Naive thymus-derived CD8-positive, alpha-beta T cell (primary cell): ENCODE measurements at places on chromosomes 13 and 19.

- DNase-seq: no peak
- H3K4me1 ChIP-seq: no peaks in the 10 kb centered on the region
- H3K27ac ChIP-seq: no peak overlapping the region
- H3K27me3 ChIP-seq: peaks cover 11% of the 10 kb centered on the region
Measured at GRCh38 chr13:51237386-51237785, 15.2 kb downstream of the FAM124A start.

GRCh38 chr13:34004676-34005075, 186.7 kb downstream of the RFC3 start:
- no peak overlapping the region for H3K27ac ChIP-seq
- DNase-seq: no peak
- no peaks in the 10 kb centered on the region for H3K36me3 ChIP-seq
- no peaks in the 10 kb centered on the region for H3K4me1 ChIP-seq
- H3K27me3 ChIP-seq: no peaks in the 10 kb centered on the region
- no peak overlapping the region for H3K4me3 ChIP-seq

- DNase-seq: peak; percentile 97
- H3K27me3 ChIP-seq: no peaks in the 10 kb centered on the region
- peak within 1 kb of the TSS; percentile 91 for H3K4me3 ChIP-seq
- no peaks in the 10 kb centered on the region for H3K36me3 ChIP-seq
- H3K27ac ChIP-seq: peak within 1 kb of the TSS; percentile 98
Measured at GRCh38 chr19:5903624-5904351, at the start of gene NDUFA11. Gene NDUFA11 (minus strand): TSS chr19:5903790. CDS start chr19:5903708, 82 bp downstream.

GRCh38 chr13:113135281-113135760, 12.7 kb downstream of the F10 start:
- H3K27me3 ChIP-seq: no peaks in the 10 kb centered on the region
- DNase-seq: no peak
- no peaks in the 10 kb centered on the region for H3K4me1 ChIP-seq
- no peaks in the 10 kb centered on the region for H3K36me3 ChIP-seq
- no peak overlapping the region for H3K4me3 ChIP-seq
- H3K27ac ChIP-seq: no peak overlapping the region

GRCh38 chr13:110490009-110490770, 71.3 kb downstream of the RAB20 start:
- no peak overlapping the region for H3K4me3 ChIP-seq
- DNase-seq: no peak
- no peaks in the 10 kb centered on the region for H3K27me3 ChIP-seq
- no peak overlapping the region for H3K27ac ChIP-seq
- no peaks in the 10 kb centered on the region for H3K4me1 ChIP-seq
- no peaks in the 10 kb centered on the region for H3K36me3 ChIP-seq

DNA sequence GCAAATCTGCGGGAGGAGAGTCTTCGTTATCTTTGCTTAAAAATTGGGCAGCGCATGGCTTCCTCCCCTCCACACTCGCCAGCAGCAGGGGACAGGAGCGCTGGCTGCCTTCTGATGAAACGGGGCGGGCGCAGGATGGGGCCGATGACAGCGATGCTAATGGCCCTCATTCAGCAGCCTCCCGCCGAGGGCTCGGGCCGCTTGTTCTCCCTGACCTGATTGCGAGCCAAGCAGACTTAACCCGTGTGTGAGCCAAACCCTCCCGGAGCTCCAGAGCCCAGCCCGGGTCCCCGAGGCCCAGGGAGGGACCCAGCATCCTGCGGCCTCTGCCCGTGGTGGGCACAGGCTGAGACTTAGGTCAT, 90.3 kb downstream of the KDM4B start:
- no peaks in the 10 kb centered on the region for H3K4me1 ChIP-seq
- no peaks in the 10 kb centered on the region for H3K27me3 ChIP-seq
- DNase-seq: no peak
- no peak overlapping the region for H3K4me3 ChIP-seq

DNA sequence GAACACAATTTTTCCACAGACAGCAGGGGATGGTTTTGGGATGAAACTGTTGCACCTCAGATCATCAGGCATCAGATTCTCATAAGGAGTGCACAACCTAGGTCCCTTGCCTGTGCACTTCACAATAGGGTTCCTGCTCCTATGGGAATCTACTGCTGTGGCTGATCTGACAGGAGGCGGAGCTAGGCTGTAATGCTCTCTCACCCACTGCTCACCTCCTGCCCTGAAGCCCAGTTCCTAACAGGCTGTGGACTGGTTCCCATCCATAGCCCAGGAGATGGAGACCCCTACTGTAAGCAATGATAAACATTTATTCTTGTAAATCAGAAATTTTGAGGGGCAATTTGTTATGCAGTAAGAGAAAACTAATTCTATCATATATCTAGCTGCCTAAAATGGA, 1234.7 kb downstream of the SLITRK1 start:
- DNase-seq: no peak
- H3K27ac ChIP-seq: no peak overlapping the region
- no peaks in the 10 kb centered on the region for H3K36me3 ChIP-seq
- H3K27me3 ChIP-seq: no peaks in the 10 kb centered on the region
- no peaks in the 10 kb centered on the region for H3K4me1 ChIP-seq

DNA sequence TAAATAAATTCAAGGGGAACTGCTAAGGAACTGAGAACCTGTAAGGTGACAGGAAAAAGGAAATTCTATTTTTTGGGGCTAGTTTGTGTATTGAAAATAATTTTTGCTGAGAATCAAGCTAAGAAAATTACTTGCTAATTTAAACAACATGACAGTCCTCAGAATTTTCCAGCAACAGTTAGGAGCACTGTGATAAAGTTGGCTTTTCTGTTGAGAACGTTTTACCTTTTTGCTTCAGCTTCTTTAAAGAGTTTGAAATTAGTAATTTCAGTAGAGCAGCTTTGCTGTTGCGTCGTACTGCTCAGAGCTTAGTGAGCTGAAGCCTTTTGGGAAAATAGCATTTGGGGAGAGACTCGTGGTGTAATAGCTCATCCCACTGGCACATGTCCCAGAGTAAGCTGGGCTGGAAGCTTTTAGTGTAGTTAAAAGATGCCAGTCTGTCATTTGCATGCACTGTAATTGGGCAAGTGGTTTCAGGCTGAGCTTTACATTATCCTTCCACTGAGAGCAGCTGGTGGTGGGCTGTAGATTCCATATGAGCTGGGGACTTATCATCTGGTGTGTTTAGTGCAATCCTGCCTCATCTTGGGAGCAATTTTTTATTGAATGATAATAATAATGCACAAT, 69.8 kb downstream of the LRCH1 start:
- peaks cover 86% of the 10 kb centered on the region for H3K4me1 ChIP-seq
- peaks cover 1% of the 10 kb centered on the region for H3K36me3 ChIP-seq
- H3K4me3 ChIP-seq: no peak overlapping the region
- no peak overlapping the region for H3K27ac ChIP-seq
- DNase-seq: no peak

DNA sequence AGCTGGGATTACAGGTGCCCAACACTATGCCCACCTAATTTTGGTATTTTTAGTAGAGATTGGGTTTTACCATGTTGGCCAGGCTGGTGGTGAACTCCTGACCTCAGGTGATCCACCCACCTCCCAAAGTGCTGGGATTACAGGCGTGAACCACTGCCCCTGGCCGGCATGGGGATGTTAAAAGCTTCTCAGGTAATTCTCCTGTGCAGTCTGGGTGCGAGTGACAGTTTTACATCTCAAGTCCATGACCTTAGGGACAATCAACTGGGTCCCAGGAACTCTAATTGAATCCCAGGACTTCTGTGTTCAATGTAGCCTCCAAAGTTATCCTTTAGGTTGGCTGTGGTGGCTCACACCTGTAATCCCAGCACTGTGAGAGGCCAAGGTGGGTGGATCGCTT, 100.1 kb upstream of the TSHZ3 start:
- DNase-seq: no peak
- peaks cover 7% of the 10 kb centered on the region for H3K27me3 ChIP-seq
- no peak overlapping the region for H3K4me3 ChIP-seq
- H3K36me3 ChIP-seq: peaks cover 12% of the 10 kb centered on the region
- H3K27ac ChIP-seq: no peak overlapping the region

DNA sequence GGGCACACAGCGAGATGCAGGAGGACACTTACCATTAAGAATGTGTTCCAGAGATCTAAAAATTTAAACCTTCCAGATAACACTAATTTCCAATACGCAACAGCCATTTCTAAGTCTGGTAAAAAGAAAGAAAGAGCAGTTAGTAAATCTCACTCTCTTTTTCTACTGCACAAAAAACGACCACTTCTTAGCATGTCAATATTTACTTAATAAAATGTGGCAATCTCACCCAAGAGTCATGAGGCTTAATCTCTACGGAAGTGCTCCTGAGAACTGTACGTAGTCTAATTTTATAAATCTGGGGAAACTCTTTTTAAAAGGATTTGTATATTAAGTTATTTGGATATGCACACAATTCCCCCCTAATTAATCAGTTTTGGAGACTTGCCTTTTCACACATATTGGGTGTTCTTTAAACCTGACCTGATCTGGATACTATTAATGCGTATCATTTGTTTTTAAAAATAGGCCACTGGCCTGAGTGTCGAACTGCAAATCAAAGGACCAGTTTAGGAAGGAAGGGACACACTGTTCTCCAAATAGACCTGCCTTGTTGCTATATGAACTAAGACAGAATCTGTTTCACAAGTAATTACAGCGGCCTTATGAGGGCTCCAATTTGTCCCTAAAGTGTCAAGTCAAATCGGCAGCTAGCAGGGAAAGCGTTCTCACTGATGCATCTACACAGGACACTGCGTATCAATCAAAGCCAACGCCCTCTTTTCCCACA, 7.9 kb upstream of the ADPRHL1 start:
- H3K27me3 ChIP-seq: no peaks in the 10 kb centered on the region
- no peak overlapping the region for H3K27ac ChIP-seq
- no peak overlapping the region for H3K4me3 ChIP-seq
- DNase-seq: no peak
- H3K4me1 ChIP-seq: peaks cover 2% of the 10 kb centered on the region
- H3K36me3 ChIP-seq: no peaks in the 10 kb centered on the region

GRCh38 chr19:1553415-1553814, 14.7 kb downstream of the MEX3D start:
- no peak overlapping the region for H3K27ac ChIP-seq
- H3K4me3 ChIP-seq: no peak overlapping the region
- no peaks in the 10 kb centered on the region for H3K36me3 ChIP-seq
- H3K27me3 ChIP-seq: peaks cover 11% of the 10 kb centered on the region

DNA sequence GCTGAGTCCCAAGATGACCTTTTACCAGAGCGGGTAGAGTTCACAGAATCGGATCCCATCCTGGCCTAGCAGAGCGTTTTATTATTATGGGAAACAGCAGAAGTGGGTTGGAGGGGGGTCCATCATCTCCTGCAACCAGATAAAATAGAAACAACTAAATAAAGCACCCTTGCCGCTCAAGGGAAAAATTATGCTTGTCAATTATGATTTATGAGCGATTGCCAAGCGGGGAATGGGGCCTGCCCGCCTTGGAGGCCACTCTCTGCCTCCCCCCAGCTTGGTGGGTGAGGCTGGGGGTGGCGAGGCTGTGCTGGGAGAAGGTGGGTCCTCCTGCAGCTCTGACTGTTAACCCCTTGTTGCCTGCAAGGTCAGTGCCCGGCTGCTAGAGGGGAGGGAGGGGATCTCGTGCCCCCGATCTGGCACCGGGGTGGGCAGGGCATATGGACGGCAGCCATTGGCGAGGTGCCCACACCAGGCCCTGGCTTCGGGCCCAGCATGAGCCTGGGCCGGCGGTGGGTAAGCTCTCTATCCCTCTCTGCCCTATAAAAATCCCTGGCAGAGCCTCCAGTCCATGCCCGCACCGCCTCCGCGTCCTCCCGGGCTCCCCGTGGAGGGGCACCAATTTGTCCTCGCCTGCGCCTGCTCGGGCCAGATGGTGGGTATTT, 129.1 kb downstream of the URI1 start:
- H3K4me1 ChIP-seq: no peaks in the 10 kb centered on the region
- H3K4me3 ChIP-seq: no peak overlapping the region
- H3K36me3 ChIP-seq: no peaks in the 10 kb centered on the region
- DNase-seq: no peak
- peaks cover 4% of the 10 kb centered on the region for H3K27me3 ChIP-seq
- H3K27ac ChIP-seq: no peak overlapping the region

DNA sequence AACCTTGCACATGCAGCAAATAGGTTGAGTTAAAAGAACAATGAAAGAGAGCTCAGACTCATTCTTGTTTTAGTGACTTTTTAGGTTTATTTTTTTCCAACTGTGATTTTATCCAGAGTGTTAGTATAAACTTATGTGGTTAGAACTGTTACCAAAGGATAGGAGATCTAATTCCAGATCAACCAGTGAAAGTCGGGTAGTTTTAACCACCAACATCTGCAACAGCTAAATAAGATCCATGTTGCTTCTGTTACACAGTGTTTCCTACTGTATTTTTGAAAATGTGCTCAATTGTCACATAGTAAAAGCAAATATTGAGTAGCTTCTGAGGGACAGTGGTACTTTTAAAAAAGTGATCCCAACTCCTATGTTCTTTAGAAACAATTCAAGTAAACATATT, 53.9 kb upstream of the ARGLU1 start:
- H3K27me3 ChIP-seq: peaks cover 55% of the 10 kb centered on the region
- H3K4me3 ChIP-seq: no peak overlapping the region
- no peak overlapping the region for H3K27ac ChIP-seq
- peaks cover 7% of the 10 kb centered on the region for H3K4me1 ChIP-seq
- no peak for DNase-seq

GRCh38 chr19:5697890-5698634, 8.0 kb downstream of the RPL36 start:
- no peaks in the 10 kb centered on the region for H3K27me3 ChIP-seq
- H3K27ac ChIP-seq: no peak overlapping the region
- no peak for DNase-seq
- no peaks in the 10 kb centered on the region for H3K36me3 ChIP-seq

DNA sequence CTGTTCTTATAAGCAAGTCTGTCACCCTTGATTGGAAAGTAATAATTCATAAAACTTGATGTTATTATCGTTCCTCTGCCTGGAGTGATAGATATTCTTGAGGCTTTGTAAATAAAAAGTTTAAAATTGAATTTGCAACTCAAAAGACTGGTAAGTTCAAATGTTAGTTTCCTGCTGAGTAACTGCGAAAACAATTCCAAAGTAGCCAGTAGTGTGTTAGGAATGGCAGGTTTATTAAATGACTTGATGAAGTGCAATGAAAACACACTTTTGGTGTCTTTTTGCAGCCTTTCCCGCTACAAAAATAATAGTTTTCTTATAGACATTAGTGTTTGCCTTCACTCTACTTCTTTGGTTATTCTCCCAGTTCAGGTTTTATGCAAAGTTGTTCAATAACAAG, 299.3 kb downstream of the DLEU7 start:
- H3K27ac ChIP-seq: no peak overlapping the region
- peaks cover under 1% of the 10 kb centered on the region for H3K36me3 ChIP-seq
- no peak overlapping the region for H3K4me3 ChIP-seq
- DNase-seq: no peak
- H3K27me3 ChIP-seq: peaks cover 4% of the 10 kb centered on the region
